ENCODE measurements at places on chromosomes 4 and X.

GRCh38 chr4:37684154-37684553 is 2.0 kb downstream of the RELL1 start:
- DNase-seq = no peak

DNA sequence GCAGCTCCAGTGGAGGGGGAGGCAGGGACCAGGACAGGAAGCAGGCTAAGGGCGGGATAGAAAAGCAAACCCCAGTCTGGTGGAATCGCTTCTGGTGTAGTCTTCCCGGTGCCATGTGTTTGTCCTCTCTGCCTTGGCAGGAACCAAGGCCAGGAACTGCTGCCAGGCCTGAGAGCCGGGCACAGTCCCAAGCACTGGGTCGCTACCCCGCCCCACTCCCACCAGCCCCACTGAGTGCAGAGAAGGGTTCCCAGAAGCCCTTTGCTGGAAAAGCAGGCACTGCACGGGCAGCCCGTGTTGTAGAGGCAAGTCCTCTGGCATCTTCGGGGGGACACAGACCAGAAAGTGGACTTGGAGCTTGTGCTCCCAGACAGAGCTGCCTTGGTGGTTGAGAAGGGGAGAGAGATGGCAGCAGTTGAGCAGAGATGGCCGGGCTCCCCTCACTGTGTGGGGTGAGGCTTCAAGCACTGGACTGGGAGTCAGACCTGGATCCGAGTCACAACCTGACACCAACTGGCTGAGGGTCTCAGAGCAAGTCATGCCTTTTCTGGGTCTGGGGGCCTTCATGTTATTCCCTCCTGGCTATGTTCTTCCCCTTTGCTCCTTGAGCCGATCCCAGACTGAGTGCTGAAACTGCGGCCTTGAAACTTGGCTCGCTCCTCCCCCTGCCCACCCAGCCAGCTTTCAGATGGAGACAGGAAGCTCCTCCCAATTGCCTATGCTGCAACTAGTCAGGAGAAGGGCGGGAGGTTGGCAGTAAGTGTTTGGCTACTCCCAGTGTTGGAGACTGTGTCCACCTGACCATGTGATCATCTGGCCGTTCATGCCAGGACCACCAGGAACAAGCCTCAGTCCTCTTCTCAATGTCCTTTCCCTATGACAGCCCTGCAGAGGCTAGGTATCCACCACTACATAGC is 59.7 kb upstream of the MTM1 start:
- DNase-seq = no peak

DNA sequence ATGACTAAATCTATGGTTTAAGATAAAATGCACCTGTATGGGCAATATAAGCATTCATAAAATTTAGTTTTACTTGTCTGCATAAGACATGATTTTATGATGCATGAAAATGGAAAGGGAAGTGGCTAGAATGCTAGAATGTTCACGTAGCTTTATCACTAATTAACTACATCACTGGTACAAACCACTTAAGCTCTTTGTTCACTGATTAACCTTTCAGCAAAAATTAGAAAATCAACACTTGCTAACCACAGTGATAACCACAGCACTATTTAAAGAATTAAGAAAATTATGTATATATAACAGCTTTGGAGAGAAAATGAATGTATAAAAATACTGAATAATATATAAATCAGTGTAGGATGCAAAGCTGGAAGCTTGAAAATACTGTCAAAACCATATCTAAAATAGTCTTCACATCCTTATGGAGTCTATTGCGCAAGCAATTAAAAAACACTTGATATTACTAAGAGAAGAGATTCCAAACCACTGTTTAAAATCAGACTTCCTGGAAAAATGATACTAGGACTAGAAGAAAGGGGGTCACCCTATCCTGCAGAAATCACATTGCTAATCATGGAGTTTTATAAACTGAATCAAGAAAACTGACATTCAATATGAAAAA is 51.9 kb downstream of the EFHC2 start:
- DNase-seq = no peak

DNA sequence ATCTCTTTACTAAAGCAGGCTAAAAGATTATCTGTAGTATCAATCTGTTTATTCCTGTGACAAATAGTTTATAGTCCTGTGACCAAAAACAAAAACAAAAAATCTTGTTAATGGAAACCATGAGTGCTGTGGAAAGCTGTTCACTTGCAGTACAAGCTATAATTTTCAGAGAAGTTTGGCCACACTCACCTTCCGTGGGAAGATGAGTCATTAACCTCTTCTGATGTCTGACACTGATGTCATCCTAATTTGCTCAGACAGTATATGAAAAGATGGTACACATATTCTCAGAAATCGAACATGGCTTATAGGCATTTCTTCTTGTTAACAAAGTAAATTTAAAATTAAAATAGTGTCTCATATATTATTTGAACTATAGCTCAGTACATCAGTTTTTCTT is 19.9 kb upstream of the ENPP6 start:
- no peak for DNase-seq

DNA sequence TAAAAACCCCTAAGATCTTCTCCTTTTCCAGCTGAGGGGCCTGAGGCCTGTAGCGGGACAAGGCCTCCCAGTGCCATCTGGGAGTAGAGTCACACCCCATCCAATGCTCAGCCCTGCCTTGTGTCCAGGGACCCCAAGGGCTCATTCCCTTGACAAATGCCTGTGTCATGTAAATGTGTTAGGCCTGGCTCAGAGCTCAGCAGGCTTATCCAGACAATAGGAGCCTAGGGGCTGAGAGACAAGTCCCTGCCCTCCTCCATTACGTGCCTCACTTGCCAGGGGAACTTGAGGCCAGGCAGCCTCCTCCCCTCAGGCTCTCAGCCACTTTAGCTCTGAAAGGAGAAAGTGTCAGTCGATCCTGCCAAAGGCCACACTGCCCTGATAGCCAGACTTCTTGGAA is 166.8 kb upstream of the MAMLD1 start:
- DNase-seq = no peak

GRCh38 chr4:163395055-163395454 is 51.4 kb downstream of the NPY5R start:
- DNase-seq = no peak

GRCh38 chrX:40179283-40179682 is 81.5 kb upstream of the BCOR start:
- no peak for DNase-seq

GRCh38 chrX:105869701-105870100 is 47.4 kb downstream of the NRK start:
- DNase-seq = no peak
